ELF-1 (cell line): ENCODE measurements at places on chromosomes 5 and 9.
A peak's percentile ranks its signal among the peaks of the same experiment; 100 is the strongest.

DNA sequence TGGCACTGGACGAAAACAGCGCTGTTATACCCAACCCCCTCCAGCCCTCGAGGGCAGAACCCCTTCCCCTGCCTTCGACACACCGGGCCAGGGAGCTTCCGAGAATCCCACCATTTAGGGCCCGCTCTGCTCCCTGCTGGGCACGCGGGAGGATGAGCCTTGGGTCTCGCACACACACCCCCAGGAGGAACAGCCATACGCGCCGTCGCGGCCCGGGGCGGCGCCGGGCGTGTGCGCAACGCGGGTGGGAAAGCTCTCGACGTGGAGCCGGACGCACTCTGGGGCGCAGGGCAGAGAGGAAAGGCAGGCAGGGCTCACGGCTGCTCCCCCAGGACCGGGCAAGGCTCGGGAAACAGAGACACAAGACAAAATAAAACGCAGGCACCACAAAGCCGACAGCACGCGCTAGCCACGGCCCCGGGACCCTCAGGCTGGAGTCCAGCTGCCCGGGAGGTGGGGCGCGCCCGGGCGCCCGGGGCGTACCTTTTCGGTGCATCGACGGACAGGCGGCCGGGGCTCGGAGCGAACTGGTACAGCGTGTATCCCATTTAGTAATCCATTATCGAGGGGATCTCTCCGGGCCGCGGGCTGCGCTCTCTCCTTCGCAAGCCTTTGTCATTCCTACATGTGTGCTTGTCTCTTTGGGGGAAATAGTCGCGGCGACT lies 789 bp downstream of the SEMA6A start:
- peak; percentile 54 for DNase-seq

GRCh38 chr5:180668835-180669596 lies 19.6 kb upstream of the FLT4 start:
- no peak for DNase-seq

DNA sequence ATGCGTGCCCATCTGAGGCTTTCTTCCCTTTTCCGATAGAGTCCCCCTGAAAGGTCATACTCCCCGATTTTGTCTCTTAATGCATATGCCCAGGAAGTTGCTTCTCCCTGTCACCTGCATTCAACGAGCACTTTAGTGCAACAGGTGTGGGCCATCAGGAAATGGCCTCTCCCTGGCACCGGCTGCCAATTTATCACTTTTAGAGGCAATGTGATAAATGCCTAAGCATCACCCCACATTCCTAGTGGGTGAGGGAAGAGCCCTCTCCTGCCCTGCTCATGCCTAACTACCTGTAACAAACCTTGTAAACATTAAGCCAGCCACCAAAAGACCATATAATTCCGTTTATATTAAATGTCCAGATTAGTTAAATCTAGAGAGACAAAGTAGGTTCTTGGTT lies 1.1 kb upstream of the SNAPC3 start:
- no peak for DNase-seq

DNA sequence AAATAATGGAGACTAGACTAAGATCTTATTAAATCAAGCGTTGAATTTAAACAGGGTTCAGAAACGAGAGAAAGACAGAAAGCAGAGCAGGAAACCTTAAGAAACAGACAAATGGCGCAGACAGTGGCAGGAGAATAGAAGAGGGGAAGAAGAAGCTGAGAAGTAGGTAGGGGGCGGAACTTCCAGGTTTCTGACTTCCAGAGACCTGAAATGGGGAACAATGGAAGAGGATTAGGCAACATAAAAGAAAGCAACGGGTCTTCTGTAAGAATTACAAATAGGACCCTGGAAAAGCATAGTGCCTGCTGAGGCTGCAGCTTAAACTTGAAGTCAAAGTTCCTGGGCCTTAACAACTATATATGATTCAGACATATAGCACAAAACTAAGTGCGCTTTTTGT lies 101.7 kb downstream of the BNC2 start:
- DNase-seq, result peak; percentile 10

- no peak for DNase-seq
These were observed 103.8 kb upstream of the PTGER4 start for GRCh38 chr5:40575921-40576320.

- DNase-seq, result no peak
These were observed 284.8 kb downstream of the PDE4D start for GRCh38 chr5:59608745-59609144.

DNA sequence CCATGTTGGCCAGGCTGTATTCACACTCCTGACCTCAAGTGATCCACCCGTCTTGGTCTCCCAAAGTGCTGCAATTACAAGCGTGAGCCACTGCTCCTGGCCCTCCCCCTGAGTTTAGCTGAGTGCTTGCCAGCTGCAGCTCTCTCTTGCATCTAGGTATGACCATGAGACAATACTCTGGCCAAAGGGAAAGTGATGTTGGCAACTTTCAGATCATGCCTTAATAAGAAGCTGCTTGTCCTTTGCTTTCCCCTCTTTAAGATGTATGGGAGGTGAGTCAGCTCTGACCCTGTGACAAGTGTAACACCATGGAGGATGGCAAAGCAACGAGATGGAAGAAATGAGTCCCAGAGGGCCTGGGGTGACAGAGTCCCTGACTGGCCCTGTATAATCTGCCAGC lies 18.7 kb upstream of the DCAF12 start:
- no peak for DNase-seq

GRCh38 chr5:89484962-89485361 lies 602.0 kb upstream of the MEF2C start:
- DNase-seq, result no peak

- DNase-seq, result no peak
These were observed 80.7 kb downstream of the PTPDC1 start for GRCh38 chr9:94164806-94165549.

DNA sequence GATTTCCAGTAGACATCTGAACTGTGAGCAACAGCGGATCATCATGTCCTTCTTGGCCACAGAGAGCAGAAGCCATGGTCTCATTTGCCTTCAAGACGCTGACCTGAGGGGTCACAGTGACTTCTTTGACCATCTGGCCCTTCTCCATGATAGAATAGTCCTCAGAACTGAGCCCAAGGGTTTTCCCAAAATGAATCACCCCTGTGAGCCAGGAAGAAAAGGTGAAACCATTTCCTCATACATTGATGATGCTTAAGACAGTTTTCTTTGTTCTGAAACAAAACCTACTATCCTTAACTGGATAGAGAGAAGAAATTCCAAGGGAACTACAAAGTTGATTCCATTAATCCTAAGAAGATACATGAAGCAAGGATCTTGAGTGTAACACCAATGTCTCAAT lies 503.9 kb downstream of the CTNND2 start:
- DNase-seq, result no peak

GRCh38 chr5:54458221-54458620 lies 2.7 kb downstream of the HSPB3 start:
- DNase-seq, result no peak

- no peak for DNase-seq
These were observed 657.0 kb upstream of the WWC1 start for GRCh38 chr5:167634432-167634831.

- no peak for DNase-seq
These were observed 75.1 kb upstream of the PCAT7 start for GRCh38 chr9:94479757-94480156.

GRCh38 chr5:58133631-58134296 lies 326.1 kb downstream of the PLK2 start:
- no peak for DNase-seq

DNA sequence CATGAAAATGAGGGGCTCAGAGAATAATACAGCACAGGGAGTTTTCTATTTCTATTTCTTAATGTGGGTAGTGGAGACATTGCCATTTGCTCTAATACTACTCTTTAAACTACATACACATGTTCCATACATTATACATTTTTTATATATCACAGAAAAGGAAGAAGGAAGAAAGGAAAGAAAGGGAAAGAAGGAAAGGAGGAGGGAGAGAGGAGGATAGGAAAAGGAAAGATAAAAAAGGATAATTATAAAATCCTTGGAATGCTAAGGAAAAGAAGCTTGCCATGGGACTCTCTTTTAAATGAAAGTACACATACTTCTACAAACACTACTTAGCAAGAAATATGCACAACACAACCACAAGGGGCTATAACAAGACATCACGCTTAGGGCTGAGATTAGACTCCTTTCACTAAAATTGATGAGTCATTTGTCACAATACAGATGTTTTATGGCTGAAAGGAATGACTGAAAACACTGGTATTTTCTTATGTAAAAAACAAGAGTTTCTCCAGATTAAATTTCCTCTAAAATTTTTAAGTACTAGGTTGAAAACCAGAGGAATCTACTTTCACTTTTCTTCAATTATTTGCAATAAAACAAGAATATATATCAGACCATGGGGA lies 219.8 kb downstream of the ARL15 start:
- DNase-seq, result no peak

DNA sequence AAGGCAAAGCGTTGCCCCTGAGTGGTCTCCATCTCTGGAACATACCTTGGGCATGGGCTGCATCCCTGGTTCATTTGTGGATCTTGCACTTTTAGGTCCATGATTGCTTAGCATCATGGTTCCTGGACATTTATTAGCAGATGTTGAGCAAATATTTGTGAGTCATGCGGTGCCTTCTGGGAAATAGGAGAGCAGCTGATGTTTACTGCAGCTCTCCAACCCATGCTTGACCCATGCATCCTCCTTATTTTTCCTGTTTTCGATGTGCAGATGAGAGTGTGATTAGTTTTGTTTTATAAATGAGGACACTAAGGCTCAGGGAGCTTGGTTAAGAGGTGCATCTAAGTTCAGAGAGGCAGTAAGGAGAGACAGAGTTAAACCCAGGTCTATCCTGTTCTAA lies 253.7 kb downstream of the ICE1 start:
- DNase-seq, result no peak
